NCI-H1436 treated with DMSO at 0.1 percent for 48 hours (cell line): ENCODE measurements at places on chromosomes 16 and 17.

DNA sequence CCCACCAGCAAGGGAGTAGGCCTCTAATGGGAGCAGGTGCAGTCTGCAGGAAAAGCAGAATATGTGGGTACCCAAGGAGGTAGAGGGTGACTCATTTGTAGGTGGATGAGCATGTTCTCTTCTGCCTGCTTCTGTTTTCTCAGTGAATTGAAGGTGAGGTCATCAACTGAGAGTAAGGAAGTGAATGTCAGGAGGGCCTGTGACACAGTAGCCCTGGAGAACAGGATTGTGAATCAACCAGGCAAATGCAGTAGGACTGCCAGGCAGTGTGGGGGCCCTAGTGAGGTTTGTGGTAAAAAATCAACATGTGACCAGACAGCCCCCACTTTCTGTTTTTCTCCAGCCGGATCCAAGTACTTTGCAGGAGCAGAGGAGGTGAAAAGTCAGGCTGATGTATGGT is 150.5 kb upstream of the SOX9 start:
- DNase-seq = no peak

- DNase-seq = no peak
Measured at GRCh38 chr17:65417406-65418221, 143.8 kb downstream of the AXIN2 start.

- DNase-seq = no peak
Measured at GRCh38 chr17:76682296-76682695, 28.5 kb downstream of the MXRA7 start.

DNA sequence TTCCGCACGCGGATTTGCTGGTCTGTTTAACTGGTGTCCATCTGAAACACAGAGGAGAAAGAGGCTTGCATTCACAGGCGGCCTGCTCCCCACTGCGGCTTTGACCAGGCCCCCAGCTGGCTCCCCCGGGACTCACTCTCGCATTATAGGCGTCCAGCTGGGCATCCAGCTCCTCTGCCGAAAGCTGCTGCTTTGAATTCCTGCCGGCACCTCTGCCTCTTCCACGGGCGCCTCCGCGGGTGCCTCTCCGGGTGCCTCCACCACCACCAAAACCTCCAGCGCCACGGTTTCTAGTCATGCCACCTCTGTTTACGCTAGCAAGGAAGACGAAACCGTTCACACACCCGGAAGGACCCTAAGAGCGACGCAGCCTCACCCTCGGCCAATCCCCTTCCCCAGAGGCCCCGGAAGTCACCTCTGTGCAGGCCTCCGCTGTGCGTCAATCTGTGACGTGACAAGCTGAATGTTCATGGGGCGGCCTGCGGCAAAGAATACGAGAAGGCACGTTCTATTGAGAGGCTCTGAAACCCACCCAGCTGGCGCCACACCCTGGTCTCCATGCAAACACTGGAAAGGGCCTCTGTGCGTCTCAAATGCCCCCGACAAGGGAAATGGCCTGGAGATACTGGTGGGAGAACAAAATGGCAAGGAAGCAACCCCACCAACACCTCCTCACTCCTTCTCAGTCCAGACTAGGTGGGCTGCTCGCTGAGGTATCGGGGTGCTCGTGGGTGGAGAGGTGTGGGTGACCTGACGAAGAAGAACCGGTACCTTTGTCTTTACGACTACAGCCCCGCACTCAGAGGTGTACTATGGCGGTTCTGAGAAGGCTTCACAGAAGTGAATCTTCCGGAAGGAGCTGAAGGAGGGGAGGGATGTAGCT is 3.0 kb downstream of the ALYREF start:
- DNase-seq = no peak

DNA sequence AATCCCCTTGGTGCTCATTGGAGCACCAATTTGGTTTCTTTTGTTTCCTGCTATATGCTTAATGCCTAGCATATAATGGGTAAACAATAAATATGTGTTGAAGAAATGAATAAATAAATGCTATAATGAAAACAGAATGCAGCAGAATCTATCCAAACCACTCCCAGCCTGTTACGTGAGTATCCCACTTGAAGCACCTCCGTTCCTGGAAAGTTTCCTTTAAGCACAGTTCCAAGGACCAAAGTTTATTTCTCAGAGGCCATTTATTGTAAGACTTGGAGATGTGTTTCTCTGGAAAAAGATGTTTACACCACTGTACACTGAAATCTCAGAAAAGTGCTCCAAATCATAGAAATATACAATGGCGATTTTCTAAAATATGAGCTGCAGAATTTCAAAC is 187.0 kb downstream of the SOX9 start:
- no peak for DNase-seq

DNA sequence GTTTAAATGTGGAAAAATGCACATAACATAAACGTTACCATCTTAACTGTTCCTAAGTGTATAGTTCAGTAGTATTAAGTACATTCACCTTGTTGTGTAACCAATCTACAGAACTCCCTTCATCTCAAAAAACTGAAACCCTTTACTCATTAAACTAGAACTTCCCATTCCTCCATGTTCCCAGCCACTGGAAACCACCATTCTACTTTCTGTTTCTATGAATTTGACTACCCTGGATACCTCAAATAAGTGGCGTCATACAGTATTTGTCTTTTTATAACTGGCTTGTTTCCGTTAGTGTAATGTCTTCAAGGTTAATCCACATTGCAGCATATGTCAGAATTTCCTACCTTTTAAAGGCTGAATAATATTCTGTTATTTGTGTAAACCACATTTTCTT is 38.2 kb downstream of the NF1 start:
- no peak for DNase-seq

DNA sequence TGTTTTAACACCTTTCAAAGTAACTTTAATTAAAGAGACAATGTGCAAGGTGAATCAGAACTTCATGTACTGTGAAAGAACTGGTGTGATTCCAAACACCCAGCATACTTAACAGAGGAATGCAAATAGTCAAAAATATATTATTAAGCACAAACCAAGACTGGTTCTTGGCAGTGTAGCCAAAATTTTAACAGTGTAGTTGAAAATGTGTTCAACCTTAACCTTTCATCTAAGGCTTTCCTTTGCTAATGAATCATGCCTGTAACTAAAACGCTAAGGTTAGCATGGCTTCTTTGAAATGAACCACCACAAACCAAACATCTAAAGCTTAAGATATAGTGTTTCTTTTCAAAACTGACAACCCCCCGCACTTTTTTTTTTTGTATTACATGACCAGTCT is 146.3 kb upstream of the AXIN2 start:
- no peak for DNase-seq

GRCh38 chr17:68511254-68511670 is 968 bp upstream of the PRKAR1A start:
- no peak for DNase-seq

GRCh38 chr17:19713462-19713861 is 2.9 kb downstream of the SLC47A2 start:
- DNase-seq = no peak

GRCh38 chr17:64778240-64779097 is 116.4 kb upstream of the SMURF2 start:
- no peak for DNase-seq

GRCh38 chr17:32877164-32877764 is 340 bp upstream of the MYO1D start:
- DNase-seq = peak; percentile 46

DNA sequence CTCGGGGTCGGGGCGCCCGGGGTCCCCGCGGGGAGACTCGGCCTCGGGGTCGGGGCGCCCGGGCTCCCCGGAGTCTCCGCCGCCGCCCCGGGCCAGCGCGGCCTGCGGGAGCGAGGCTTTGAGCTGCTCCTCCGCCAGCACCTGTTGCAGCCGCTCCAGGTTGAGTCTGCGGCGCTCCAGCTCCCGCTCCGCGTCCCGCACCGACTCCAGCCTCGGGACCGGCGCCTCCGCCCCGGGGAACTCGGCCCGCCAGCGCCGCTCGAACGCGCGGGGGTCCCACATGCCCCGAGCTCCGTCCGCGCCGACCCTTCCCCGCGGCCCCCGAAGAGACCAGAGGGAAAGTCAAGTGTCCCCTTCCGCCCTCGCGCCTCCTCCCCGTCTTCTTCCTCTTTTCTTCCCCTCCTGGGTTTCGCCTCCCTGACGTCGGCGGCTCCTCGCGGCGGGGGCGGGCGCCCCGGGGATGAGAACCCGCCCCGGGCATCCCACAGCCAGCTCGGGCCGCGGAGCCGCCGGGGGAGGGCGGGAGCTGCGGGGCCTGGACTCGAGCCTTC is 40.8 kb upstream of the BHLHA9 start:
- DNase-seq = no peak
